ENCODE measurements at places on chromosomes 13 and 19.

GRCh38 chr19:3723883-3724282 lies 15.7 kb downstream of the TJP3 start:
- no peak for DNase-seq

DNA sequence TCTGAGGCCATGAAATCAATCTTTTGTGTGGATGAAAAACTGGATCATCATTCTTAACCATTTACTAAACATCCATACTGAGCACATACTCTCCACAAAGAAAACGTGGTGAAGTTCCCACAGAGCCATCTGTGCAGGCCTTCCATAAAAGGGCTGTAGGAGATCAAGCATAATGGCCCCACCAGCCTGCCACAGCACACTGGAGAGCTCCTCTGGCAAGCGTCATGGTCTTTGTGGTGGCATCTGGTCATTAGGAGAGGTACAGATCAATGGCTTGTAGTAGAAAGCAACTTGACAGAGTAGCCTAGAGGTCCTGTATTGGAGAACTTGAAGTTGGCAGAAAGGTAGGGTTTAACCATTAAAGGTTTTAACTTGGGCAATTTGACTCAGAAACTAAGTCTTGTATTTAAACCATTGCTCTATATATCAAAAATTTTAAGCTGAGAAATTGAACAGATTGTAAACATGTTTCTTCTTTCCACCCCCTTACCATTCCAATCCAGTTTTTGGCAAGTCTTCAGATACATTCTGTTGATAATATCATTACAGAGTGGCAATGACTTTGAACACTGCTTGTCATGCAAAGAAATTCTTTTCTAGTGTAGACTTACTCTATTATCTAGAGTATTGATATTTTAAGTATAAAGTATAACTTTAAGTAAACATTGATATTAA lies 128.3 kb downstream of the LMO7 start:
- no peak for DNase-seq

- DNase-seq = peak; percentile 17
Measured at GRCh38 chr19:37333457-37333856, 37.4 kb upstream of the ZNF527 start.

- peak; percentile 83 for DNase-seq
Measured at GRCh38 chr13:66210677-66211076, 1019.5 kb downstream of the PCDH9 start.

- DNase-seq = no peak
Measured at GRCh38 chr19:55333870-55334269, 5.8 kb upstream of the KMT5C start.
